ENCODE measurements at places on chromosomes 2 and 18.

DNA sequence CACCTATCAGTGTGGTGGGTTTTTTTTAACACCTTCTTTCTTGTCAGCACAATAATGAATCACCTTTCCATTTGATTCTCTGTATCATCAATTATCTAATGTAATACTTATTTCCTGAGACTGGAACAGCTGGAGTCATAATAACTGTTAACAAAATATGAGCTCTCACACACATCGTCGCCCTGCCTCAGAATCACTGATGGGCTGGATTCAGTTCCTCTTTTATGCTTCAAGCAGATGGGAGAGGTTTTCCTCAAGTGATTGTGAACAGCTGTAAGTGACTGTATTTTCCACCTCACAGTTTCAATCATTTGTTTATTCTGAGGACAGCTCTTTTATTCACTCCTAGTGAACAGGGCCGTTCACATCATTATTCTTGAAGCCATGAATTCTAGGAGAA lies 330.2 kb downstream of the DSC3 start:
- DNase-seq: no peak

GRCh38 chr2:54803783-54804751 lies 80.6 kb downstream of the EML6 start:
- DNase-seq: no peak

DNA sequence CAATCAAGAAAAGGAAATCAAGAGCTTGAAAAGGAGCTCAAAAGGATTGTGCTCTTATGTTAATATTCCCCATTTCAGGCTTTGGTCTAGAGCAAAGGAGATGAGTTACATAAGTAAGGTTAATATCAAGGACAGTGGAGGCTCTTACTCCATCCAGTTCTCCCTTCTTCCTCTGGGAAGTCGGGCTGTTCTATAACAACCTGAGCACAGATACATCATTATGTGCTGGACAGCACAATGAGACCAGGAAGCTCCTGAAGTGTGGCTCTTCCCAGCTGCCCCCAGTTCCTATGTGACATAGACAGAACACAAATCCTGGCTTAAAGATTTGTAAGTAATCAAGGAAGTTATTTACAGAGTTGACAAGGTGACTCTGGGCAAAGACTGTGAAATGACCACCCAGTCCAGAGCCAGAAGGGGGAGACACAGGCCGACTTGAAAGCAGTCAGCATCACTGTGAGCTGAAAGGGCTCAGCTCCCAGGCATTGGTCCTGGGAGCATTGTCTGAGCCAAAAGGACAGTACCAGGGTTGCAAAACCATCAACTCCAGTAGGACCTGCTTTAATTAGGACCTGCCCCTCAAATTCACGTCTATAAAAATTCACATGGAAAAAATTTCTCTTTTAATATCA lies 917.6 kb upstream of the ACVR2A start:
- no peak for DNase-seq

- DNase-seq: no peak
These were observed 4.7 kb downstream of the AGAP1 start for GRCh38 chr2:235498541-235498940.

GRCh38 chr18:12254136-12254819 lies at the start of gene CIDEA:
CIDEA (plus strand) TSS chr18:12254361; CDS start chr18:12254384, 23 bp downstream.
- no peak for DNase-seq

GRCh38 chr2:226098861-226099745 lies 699.6 kb downstream of the NYAP2 start:
- DNase-seq: no peak

DNA sequence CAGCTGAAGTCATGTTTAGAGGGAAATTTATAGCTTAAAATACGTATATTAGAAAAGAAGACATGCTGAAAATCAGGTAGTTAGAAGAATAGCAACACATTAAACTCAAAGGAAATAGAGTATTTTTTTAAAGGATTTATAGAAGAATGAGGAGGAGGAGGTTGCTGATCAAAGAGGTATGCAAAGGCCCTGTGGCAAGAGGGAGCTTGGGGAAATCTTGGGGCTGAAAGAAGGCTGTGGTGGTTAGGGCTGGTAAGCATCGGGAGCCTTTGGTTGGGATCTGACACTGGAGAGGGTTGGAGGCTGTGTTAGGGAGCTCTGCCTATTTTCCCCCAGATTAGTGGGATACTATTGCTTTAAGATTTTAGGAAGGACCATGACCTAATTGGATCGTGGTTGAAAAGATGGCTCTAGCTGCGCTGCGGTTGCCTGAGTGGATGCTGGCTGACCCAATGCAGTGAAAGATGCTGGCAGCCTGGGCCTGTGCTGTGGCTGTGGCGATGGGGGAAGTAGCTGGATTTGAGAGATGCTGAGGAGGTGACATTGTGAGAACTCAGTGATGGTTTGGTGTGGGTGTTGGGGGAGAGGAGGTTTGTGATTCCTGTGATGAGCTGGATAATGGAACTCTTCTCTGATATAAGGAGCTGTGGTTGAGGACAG lies 11.7 kb downstream of the DGKD start:
- DNase-seq: no peak

- DNase-seq: no peak
These were observed 146.9 kb downstream of the CCDC102B start for GRCh38 chr18:68944826-68945225.

- no peak for DNase-seq
These were observed 136.5 kb downstream of the TXNL1 start for GRCh38 chr18:56501896-56502295.

DNA sequence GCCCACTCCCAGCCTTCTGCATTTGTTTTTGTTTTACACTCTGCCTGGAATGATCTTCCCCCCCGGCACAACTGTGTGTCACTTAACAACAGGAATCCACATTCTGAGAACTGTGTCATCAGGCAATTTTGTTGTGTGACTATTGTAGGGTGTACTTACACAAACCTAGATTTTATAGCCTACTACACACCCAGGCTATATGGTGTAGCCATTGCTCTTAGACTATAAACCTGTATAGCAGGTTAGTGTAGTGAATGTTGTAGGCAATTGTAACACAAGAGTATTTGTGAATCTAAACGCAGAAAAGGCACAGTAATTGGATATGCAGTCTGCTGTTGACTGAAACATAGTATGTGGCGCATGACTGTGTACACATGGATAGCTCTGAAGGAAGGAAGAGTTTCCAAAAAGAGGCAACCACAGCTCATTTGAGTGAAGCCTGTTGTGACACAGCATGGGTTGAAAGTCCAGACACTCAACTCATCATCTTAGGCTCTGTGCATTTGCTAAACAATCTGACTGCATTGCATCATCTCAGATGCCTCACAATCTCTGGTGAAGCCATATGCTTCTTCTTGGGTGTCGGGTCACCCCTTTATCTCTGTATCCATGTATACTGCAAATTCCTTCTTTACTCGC lies 506.6 kb upstream of the SPHKAP start:
- no peak for DNase-seq

GRCh38 chr2:10476723-10477442 lies 28.8 kb upstream of the ODC1 start:
- no peak for DNase-seq

DNA sequence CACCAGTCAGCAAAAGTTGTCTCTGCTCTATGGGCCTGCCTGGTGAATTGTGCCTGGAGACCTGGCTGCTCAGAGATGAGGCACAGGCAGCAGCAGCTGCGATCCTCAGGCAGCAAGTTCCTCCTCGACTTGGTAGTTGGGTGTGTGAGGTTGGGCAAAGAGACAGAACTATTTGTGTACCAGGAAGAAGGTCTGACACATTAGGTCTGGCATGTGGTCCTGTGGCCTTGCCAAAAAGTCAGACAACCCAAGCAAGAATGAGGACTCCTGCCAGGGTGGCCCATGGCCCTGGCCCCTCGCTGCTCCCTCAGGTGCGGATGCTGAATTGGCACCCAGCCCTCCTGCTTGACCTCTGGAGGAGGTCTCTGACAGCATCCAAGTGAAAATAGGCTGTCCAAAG lies 192.7 kb downstream of the DYSF start:
- DNase-seq: no peak

- no peak for DNase-seq
These were observed 141.7 kb downstream of the PDE11A start for GRCh38 chr2:177930916-177931315.

GRCh38 chr2:102094917-102095316 lies 47.6 kb upstream of the IL1R1 start:
- no peak for DNase-seq

All from stimulated activated CD8-positive, alpha-beta memory T cell treated with anti-CD3 and anti-CD28 coated beads, Interleukin-7, amount 100 ng/mL, for 1 hour (primary cell).